Upper lobe of right lung (tissue), 1 donor: ENCODE measurements at places on chromosomes 12 and 14. TPM values are rescaled to one million over a fixed set of nuclear protein-coding genes. Genes with fewer than 3 reads are reported as not detected.

- no peak for DNase-seq
These were observed 64.2 kb downstream of the DNAI7 start for GRCh38 chr12:25130741-25131188.

DNA sequence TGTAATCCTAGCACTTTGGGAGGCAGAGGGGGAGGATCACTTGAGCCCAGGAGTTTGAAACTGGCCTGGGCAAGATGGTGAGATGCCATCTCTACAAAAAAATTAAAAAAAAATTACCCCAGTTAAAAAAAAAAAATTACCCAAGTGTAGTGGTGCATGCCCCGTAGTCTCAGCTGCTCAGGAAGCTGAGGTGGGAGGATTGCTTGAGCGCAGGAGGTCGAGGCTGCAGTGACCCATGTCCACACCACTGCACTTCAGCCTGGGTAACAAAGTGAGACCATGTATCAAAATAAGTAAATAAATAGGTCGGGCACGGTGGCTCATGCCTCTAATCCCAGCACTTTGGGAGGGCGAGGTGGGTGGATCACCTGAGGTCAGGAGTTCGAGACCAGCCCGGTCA lies 128.8 kb downstream of the VRK1 start:
- no peak for DNase-seq

DNA sequence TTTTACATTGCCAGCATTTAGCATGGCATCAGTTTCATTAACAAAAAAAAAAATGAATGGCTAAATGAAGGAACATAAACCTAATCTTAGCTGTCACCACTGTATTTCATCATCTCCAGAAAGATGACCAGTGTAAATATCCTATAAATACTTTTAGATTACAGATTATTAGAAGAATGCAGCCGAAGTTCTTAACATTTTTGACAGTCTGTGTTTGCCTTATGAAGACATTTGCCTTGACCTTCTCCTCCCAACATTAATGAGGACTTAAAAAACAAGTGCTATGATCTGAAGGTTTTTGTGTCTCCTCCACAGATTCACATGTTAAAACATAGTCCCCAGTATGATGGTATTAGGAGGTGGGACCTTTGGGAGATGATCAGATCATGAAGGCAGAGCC lies 253.0 kb downstream of the SNAPC1 start:
- no peak for DNase-seq

DNA sequence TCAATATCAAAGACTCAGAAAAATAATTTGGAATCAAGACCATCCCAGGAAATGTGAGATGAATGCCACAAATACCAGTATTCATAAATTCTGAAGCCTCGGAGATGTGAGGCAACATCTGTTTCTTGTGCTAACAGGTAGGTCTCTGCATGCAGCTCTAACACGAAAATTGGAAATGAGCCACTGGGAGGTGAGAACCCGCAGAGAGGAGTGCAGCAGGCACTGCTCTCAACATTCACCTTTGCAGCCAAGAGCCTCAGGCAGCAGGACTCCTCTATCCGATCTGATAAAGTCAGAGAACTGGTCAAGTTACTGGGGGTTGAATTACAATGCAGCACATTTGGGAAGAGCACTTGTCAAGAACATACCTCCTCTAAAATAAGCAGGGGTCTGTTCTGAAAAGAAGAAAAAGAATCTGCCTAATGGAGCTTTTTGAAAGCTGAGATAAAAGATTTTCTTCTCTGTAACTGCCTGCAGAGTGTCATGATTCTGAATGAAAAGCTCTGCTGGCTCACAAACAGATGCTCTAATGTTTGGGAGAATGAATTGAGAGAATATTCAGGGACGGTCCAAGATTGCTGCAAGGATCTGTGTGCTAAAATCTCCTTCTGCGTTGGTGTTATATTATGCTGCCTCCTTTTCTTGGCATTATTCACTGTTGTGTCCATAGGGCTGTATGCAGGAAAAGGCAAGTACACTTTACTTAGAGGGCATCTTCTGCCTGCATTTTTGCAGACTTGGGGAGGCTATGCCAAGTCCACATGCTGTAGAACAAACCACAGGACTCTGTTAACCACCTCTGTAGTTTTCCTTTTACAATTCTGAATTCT lies 209.6 kb upstream of the KRR1 start:
- no peak for DNase-seq

The OTX2 gene
- total RNA-seq: not detected

DNA sequence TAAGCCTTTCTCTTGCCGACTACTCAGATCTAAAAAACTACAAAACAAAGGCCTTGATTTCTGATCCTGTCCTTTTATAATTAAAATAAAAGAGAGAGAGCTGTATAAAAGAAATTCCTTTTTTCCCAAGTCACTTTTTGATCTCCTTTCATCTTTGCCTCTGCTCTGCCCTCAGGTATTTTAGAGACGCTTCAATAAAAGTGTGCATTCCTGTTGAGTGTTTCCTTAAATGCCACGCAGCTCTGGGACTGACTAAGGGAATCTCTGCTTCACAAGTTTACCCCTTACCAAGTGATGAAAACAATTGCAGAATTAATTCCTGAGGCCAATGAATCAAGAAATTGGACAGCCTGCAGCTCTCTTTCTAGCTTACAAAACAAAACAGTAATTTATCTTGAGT lies 1109.8 kb downstream of the TMTC2 start:
- no peak for DNase-seq

- no peak for DNase-seq
These were observed 136.6 kb upstream of the NEDD1 start for GRCh38 chr12:96770219-96771102.

GRCh38 chr12:50174971-50175715 lies 8.0 kb upstream of the CERS5 start:
- no peak for DNase-seq

GRCh38 chr12:44774815-44775411 lies 101.2 kb downstream of the NELL2 start:
- no peak for DNase-seq

DNA sequence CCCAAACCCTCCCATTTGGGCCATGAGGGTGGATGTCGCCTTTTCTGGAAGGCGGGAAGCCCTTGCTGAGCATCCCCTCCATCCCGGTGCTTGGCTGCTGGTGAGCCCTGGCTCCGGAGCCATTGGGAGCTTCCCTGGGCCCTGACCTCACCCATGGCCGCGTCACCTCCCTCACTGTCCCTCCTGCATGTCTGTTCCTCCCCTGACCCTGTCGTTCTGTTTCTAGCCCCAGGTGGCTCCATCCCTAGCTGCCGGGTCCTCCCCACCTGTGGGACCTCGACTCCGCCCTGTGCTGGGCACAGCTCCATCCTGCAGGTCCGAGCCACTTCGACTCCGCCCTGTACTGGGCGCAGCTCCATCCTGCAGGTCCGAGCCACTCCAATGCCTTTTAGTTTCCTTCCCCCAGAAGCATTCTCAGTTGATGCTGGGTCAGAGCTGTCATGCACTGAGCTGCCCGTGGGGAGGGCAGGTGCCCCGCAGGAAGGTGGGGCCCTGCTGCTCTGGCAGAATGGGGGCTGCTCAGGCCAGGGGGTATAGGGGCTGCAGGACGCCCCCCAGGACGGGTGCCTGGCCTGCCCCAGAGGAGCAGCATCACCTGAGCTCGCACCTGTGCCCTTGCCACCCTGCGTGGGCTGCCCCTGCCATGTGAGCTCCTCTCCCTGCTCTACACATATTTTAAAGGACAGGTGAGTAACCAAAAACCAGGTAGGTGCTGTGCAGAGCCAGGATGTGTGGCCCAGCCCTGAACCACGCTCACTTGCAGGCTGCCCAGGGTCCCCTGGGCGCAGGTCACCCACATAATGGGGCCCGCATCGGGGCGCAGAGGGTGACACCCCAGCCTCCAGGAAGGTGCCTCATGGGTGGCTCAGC lies 19.0 kb downstream of the NOC4L start:
- DNase-seq: no peak

The SLCO1C1 gene
- total RNA-seq: 0.96 TPM

The KRT6C gene
- total RNA-seq: not detected

The B4GALNT3 gene
- 14.0 TPM for total RNA-seq

DNA sequence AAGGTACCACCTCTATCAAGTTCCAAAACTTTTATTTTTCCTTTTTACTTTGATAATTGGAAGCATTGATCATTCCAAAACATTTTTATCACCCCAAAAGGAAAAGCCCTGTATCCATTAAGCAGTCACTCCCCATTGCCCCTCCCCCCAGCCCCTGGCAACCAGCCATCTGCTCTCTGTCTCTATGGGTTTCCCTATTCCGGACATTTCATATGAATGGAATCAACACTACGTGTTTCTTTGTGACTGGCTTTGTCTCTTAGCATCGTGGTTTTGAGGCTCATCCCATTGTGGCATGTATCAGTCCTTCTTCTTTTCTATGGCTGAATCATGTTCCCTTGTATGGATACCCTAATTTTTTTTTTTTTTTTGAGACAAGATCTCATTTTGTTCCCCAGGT lies 18.0 kb upstream of the PHETA1 start:
- DNase-seq: no peak

The STRAP gene
- 68.3 TPM for total RNA-seq

- DNase-seq: no peak
These were observed 16.7 kb downstream of the CNIH1 start for GRCh38 chr14:54424479-54424901.

The NPAS3 gene
- 1.2 TPM for total RNA-seq

DNA sequence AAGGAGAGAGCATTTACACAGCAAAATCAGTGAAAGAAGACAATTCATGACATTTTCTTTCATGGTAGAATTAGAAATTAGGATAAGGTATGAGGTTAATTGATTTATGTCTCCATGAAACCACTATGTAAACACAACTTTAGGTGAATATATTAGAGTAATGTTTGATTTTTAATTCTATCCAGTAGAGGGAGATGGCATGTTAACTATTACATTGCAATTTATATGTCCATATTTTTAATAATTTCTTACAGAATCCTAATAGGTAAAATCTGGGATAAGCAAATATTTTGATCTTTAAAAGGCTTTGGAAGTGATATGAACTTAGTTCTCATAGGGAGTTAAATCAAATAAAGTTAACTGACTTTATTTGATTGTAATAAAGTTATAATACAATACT lies 373.4 kb upstream of the PDE3A start:
- DNase-seq: no peak

The ZDHHC22 gene
- total RNA-seq: not detected

The KRT78 gene
- not detected for total RNA-seq

GRCh38 chr14:57122129-57122528 lies 146.6 kb downstream of the EXOC5 start:
- no peak for DNase-seq

DNA sequence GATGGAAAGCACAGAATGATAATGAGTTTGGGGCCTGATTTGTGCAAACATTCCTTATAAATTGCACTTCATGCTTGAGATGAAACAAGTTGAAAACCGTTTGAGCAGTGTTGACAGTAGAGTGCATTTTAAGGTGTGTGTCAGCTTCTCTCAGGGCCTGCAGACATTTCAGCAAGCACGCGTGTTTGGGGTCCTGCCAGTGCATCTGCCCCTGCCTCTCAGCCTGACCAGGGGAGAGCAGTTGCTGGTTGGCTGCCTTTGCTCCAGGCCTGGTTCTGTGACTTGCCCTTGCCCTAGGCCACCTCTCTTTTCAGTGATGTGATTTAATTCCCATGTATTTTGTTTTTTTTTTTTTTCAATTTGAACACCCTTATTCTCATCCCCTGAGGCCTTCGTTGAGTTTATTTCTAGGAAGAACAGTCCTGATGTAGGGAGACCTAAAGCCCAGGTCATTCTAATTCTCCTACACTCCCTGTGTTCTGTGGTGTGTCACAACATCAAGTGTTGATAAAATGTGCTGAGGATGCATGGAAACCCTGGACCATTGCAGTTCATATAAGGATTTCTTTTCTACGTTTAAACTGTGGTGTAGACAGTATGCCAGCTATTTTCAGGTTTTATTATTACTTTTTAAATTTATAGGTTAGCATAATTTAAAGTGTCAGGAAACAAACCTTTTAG lies 40.1 kb upstream of the AMN start:
- no peak for DNase-seq

GRCh38 chr14:102872020-102872419 lies 50.4 kb upstream of the AMN start:
- no peak for DNase-seq

- DNase-seq: no peak
These were observed 224.4 kb downstream of the SPTSSA start for GRCh38 chr14:34237677-34238076.

The C12orf54 gene
- not detected for total RNA-seq

The PAH gene
- not detected for total RNA-seq

- DNase-seq: no peak
These were observed 85.1 kb downstream of the RGS6 start for GRCh38 chr14:72017290-72017689.

GRCh38 chr14:88818018-88818417 lies 6.4 kb upstream of the TTC8 start:
- DNase-seq: no peak

DNA sequence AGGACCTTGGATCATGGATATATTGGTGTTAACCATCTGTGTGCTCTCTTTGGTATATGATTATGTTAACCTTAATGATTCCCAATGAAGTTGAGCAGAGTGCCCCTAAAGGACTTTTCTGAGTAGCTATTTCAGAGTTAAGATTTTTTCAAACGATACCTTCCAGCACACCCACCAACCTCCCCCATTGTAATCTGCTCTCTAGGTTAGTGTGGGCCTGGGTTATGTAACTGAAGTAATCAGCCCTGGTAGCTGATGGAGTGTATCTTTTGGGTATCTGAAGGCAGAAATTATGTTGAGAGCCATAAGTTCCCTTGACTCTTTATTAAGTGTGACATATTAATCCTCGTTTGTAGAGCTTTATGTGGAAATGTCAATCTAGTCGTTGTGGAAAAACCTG lies 47.6 kb upstream of the RNU6-8 start:
- DNase-seq: no peak

The KSR2 gene
- 1.4 TPM for total RNA-seq
